ENCODE measurements at places on chromosomes 7 and 10.
A peak's percentile ranks its signal among the peaks of the same experiment; 100 is the strongest.

- no peak for DNase-seq
These were observed 41.6 kb upstream of the FOXI2 start for GRCh38 chr10:127695431-127695830.

- DNase-seq = no peak
These were observed 75.3 kb downstream of the SVOPL start for GRCh38 chr7:138625849-138626230.

DNA sequence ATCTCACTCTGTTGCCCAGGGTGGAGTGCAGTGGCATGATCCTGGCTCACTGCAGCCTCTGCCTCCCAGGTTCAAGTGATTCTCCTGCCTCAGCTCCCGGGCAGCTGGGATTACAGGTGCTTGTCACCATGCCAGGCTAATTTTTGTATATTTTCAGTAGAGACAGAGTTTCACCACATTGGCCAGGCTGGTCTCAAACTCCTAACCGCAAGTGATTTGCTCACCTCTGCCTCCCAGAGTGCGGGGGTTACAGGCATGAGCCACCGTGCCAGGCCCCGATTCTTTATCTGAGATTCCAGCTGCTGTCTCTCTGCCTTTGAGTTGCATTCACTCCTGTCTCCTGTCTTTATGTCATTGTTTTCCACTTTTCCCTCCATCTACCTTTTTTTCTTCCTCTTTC, 168.7 kb downstream of the TMEM178B start:
- DNase-seq = no peak

- DNase-seq = no peak
These were observed 35.1 kb upstream of the DNAH11 start for GRCh38 chr7:21507627-21508343.

DNA sequence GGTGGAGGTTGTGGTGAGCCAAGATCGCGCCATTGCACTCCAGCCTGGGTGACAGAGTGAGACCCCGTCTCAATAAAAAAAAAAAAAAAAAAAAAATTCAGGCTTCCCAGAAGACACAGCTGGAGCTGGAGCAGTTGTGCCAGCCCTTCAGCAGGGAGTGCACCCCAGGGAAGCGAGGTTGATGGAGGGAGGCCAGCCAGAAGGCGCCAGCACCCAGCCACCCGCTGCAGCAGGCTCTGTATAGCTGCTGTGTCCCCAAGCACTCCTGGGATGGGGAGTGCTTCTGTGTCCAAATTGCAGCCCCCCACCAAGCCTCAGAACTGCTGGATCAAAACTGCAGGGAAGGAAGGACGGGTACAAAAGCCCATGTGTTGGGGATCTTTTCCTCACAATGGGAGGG, 47.8 kb downstream of the COBL start:
- DNase-seq = no peak

DNA sequence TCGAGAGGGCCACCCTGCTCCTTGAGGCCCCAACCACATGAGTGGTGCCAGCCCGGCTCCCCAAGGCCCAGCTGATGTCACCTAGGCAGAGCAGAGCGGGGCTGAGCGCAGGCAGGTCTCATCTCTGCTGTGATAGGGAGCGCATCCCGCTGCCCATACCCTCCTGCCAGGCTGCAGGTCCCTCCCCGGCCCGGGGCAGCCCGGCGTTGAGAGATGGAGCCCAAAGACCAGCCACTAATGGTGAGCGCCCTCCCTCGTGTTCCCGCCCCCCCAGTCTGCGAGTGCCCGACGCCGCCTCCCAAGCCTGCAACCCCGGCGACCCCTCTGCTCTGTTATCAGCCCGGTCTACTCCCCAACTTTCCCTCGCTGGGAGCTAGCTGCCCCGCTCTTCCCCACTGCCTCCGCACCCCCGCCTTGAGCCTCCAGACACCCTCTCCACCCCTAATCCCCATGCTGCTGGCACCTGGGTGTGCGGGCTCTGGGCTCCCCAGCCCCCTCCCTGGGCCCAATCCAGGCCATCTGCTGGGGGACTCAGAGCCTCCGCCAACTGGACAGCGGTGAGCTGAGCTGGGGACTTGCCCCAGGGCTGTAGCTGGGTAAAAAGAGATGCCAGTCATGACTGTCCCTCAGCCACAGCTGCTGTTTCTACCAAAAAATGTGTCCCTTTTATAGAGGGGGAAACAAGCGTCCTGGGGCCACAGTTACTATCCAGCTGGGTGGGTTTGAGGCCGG, 19.7 kb upstream of the CHST12 start:
- no peak for DNase-seq

GRCh38 chr7:94176694-94177200, 172.6 kb upstream of the BET1 start:
- no peak for DNase-seq

DNA sequence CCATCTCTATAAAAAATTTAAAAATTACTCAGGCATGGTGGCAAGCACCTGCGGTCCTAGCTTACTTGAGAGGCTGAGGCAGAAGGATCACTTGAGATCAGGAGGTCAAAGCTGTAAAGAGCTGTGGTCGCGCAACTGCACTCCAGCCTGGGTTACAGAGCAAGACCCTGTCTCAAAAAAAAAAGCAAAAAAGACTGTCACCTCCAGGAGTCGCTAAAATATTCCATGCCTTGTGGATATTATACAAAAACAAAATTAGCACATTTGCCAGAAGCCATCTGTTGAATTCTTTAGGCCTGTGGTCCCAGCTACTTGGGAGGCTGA, 87.0 kb upstream of the SDK1 start:
- no peak for DNase-seq

- no peak for DNase-seq
These were observed 19.5 kb downstream of the CPVL start for GRCh38 chr7:29126804-29127203.

- DNase-seq = no peak
These were observed 30.6 kb upstream of the PFKFB3 start for GRCh38 chr10:6171881-6172695.

DNA sequence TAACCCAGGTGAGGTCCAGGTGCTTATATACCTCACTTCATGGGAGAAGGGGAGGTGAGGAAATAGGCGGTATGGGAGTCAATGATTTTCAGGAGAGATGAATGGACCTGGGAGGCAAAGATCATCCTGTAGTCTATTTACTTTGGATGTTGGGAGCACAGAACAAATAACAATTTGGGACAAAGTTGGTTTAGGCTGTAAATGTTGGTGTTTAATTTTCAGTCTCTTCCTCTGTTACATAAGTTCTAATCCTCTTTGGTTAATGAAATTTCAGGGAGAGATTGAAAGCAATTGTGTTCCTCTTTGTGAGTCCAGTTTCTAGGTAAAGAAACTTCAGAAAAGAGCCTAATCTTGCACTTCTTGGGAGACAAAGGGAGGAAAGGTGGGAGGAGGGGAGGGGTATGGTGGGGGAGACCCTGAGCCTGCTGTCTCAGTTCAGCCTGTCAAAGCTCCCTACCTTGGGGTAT, 46.9 kb downstream of the AKR1C4 start:
- no peak for DNase-seq

GRCh38 chr7:72924386-72924732, 536 bp upstream of the POM121 start:
- DNase-seq = no peak

DNA sequence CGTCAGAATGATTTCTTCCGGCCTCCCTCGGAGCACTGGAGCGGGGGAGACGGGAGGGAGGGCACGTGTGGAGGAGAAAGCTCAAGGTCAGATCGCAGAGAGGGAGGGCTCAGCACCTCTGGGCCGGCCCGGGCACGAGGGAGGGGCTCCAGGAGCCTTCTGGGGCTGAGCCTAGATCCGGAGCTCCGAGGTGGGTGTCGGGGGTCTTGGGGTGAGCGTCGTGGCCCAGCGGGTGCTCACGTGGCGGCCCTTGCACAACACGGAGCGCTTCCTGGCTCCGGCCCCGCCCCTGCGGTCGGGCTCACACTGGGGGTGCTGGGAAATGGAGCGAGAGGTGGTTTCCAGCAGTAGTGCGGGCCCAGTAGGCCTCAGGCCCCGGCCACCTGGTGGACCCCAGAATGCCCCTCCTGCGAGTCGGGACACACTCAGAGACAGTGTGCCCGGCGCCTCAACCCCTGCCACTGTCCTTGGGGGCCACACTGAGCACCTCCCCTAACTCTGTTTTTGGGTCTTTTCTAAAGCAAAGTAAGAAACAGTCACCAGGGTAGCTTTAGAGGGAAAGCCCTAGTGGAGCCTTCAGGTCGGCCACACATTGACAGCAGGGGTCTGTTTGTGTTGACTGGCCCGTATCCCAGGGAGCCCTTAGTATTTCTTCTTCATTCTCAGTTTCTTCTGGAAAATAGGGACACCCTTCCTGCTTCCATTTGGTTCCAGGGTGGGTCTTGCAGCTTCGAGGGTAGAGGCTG, 798 bp downstream of the PPIF start:
- peak; percentile 2 for DNase-seq

GRCh38 chr7:44415510-44415909, 74.9 kb downstream of the NUDCD3 start:
- DNase-seq = no peak

DNA sequence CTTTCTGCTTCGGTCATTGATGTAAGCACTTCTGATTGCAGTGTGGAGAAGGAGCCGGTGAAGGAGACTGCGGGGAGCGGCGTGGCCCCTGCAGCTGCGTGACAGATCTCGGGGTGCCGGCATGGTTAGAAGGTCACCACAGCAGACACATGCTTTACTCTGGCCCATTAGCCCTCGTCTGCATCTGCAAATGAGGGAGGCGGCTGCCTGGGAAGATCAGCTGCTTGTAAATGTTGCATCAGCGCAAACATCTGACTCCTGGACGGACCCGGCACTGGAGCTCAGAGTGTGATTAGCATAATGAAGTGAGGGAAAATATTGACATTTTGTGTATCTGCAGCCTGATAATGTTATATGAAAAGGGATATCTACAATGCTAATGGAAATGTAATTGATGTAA, 30.5 kb upstream of the MNX1 start:
- no peak for DNase-seq

GRCh38 chr10:78432583-78432982, 398.9 kb downstream of the RPS24 start:
- DNase-seq = no peak

DNA sequence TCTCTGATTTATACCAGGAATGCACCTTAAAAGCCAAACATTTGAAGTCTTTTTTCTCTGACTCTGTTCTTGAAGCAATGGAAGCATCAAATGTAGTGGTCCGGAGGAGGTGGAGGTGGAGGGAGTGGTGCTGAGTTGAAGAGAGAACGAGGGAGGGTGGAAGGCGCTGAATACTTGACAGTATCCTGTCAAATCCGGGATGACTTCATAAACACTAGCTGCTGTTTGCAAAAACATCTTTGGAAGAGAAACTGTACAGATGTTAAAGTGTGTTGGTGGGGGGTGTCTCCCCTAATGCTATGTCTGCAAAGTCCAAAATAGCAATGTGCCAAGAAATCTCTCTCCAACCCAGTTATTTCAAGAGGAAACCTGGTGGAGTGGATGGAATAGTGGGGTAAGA, 328.5 kb upstream of the AUTS2 start:
- no peak for DNase-seq

- DNase-seq = no peak
These were observed 395.7 kb downstream of the THSD7A start for GRCh38 chr7:11436316-11436715.

GRCh38 chr7:151447312-151447711, 7.4 kb upstream of the CRYGN start:
- DNase-seq = no peak

GRCh38 chr10:91628383-91628782, 4.5 kb downstream of the PPP1R3C start:
- no peak for DNase-seq

DNA sequence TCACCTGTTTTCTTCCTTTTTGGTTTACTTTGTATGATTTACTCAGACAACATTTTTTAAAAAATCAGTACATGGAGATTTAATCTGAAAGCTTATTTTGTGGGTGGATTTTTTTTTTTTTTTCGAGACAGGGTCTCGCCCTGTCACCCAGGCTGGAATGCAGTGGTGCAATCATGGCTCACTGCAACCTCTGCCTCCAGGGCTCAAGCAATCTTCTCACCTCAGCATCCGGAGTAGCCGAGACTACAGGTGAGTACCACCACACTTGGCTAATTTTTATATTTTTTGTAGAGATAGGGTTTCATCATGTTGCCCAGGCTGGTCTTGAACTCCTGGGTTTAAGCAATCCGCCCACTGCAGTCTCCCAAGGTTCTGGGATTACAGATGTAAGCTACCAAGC, 2.5 kb downstream of the GSTO1 start:
- no peak for DNase-seq

DNA sequence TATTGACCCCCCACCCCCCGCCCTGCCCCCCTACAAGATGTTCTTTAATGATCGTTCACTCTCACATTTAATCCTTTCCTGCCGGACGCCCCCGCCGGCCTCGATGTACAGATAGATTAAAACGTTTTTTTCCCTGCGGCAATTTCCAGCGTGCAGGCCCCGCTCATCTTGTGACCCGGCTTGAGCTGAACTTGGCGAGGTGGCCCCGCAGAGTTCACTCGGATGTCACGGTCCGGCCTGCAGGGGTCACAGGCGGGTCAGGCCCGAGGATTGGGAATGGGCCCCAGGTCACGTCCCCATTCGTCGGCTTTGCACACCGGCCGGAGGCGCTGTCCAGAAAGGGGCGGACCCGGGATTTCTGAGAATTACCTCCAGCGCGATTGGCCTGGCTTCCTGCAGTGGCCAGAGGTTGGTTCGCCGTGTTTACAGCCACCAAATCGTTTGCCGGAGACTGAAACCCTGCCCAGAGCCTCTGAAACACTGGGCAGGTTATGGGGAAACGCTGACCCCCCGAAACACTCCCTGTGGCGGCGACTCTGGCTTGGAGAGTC, 1.9 kb upstream of the CYP26A1 start:
- DNase-seq = no peak

DNA sequence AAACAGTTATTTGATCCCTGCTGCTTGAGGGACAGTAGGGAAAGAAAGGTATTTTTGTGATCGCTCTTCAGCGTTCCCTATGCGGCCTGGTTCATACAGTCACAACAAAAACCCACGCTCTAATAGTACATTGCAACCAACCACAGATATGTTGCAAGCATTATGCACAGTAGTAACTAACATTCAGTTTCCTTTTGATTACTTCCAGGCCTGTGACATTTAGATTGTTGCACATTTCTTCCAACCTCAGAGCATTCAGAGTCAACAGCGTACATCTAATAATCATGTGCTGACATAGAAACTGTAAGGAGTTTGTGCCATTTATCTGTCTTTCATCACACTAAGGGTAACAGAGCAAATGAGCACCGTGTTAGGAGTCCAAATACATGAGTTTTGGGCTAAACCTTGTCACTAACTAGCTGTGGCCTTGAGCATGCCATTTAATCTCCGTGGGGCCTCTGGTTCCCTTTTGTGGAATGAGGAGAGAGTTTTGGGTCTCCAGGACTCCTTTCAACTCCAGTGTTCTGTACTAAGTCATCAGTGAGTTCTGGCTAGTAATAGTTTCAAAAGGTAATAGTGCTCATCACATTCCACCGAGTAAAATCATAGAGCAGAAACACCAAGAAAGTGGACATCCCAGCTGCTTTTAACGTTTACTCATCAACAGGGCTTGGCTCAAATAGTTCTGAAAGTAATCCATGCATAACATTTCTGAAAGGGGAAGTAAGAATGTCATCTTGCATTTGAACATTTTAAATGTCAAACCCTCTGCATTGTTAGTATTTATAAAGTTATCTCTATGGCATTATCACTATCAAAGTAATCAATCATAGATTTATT, 99.0 kb upstream of the FZD1 start:
- no peak for DNase-seq
